Esophagus muscularis mucosa (tissue), 4 donors: ENCODE measurements at places on chromosomes 1 and 21. TPM values are rescaled to one million over a fixed set of nuclear protein-coding genes. Genes with fewer than 3 reads are reported as not detected.

The OLIG2 gene
- not detected for total RNA-seq

The AXDND1 gene
- not detected for total RNA-seq

The FCN3 gene
- total RNA-seq: 12.3 TPM

The ADAMTS5 gene
- total RNA-seq: 27.0 TPM

DNA sequence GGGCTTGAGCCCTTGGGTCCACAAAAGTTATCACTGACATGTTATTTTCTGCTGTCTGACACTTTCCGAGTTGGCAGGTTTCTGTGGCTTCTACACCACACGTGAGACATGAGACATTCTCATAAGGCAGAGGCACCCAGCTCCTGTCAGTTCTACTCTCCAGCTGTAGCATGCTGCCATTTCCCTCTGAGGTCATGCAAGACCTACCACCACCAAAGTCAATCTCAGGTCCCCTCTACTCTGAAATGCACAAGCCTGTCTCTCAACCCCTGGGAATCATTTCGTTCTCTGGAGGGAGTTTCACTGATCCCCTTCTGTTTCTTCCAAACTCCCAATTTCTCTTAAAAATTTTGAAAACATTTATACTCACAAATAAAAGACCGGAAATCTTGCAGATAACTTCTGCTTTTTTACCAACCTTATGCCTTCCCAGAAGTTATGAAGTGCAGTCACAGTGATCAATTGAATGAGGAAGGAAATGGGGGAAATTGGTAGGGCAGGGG lies 39.5 kb upstream of the CR2 start:
- DNase-seq: no peak

The OR2L5 gene
- not detected for total RNA-seq

GRCh38 chr1:202725526-202725925 lies 15.3 kb upstream of the SYT2 start:
- no peak for DNase-seq

- peak; percentile 95 for DNase-seq
Measured at GRCh38 chr1:11719313-11720032, 16.5 kb upstream of the AGTRAP start.

- no peak for DNase-seq
Measured at GRCh38 chr1:220272841-220273090, 513 bp upstream of the RAB3GAP2 start.

GRCh38 chr1:147664206-147664605 lies 6.1 kb downstream of the ACP6 start:
- no peak for DNase-seq

The TMPRSS15 gene
- not detected for total RNA-seq

- DNase-seq: no peak
Measured at GRCh38 chr1:60245324-60245723, 171.8 kb upstream of the C1orf87 start.

- DNase-seq: peak; percentile 83
Measured at GRCh38 chr1:247110627-247111258, 6.6 kb upstream of the ZNF669 start.

- no peak for DNase-seq
Measured at GRCh38 chr1:23371987-23372880, 2.6 kb upstream of the ZNF436 start.

The SPATA6 gene
- 15.9 TPM for total RNA-seq

The RNU1-4 gene
- total RNA-seq: not detected

DNA sequence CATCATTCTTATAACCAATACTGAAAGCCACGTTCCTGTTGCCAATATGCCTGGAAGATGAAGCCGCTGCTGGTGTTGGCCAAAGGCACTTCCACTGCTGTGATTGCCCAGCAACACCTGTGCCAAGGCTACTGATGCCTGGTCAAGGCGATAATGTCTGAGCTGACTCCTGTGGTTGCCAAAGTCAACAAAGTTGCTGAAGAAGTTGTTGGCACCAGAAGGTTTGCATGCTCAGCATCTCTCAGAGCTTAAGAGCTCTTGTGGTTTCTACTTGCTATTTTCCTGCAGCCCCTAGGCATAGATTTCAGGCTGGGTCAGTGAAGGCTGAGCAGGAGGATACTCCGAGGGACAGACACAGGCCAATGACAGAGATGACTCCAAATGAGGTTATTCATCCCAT lies 63.4 kb upstream of the RAB3GAP2 start:
- DNase-seq: no peak

The OR2L8 gene
- not detected for total RNA-seq

- no peak for DNase-seq
Measured at GRCh38 chr1:96473791-96474434, 247.7 kb upstream of the PTBP2 start.

GRCh38 chr1:68201546-68202238 lies 30.6 kb downstream of the WLS start:
- no peak for DNase-seq

The VAMP4 gene
- total RNA-seq: 14.5 TPM

DNA sequence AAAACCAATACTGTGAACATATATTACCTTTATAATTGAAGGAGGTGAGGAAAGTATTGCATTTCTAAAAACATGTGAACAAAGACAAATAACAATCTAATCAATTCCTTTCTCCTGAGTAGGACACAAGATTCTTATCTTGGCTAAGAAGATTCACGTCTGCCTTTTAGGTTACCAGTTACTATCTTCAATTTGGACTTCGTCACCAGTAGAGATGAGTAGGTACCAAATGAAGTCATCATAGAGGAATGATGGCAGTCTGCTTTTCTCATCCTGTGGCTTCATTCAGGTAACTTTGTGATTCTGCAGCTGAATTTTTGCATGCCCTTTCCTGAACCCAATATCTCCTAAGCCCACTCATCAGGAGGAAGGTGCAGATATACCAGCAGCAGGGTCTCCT lies 32.4 kb downstream of the ASTN1 start:
- DNase-seq: no peak

DNA sequence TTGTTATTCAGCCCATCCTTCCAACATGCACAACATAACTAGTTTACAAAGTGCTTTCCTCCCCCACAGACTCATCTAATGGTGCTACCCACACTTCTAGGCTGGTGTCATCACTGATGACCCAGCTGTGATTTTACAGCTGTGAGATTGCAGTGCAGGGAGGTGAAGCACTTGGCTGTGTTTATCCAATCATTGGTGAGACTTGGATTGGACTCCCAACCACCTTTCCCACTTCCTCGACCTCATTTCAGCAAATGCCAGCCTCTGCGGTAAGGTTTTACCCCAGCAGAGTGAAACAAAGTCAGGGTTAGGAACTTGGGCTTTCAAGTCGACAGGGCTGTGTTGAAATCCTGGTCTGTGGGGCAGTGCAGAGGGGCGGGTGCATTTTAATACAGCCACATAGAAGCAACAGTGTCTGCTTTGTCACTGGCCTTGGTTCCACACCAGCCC lies 22.1 kb downstream of the ECHDC2 start:
- DNase-seq: no peak

The KIF26B gene
- total RNA-seq: 0.83 TPM
